ENCODE measurements at places on chromosomes 4 and X.
A peak's percentile ranks its signal among the peaks of the same experiment; 100 is the strongest.

GRCh38 chr4:3402491-3403347 is 39.0 kb upstream of the HGFAC start:
- DNase-seq, result no peak

DNA sequence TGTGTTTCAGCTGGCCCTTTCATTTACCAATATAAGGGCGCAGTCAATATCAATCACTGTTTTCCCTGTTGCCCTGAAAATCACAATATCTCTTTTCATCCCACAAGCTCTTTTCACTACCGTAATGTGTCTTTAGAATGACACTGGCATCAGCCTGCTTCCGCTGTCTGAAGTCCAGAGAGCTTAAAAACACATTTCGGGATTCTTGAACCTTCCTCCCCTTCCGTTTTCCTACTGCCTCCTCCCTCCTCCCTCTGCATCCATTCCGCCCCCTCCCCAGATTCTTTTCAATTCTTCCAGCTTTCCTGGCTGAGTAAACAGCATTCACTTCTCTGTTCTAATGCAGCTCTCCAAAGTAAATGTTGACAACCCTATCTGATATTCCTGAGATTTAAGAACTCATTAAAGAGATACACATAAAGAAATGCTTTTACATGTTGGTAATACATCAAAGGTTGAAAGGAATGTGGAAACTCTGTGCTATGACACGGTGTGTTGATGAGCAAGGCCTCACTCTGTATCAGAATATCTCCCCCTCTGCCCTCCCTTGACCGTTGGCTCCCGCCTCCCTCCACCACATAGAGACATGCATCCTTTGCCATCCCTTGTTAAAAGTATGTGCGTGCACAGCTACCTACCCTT is 83.5 kb upstream of the SPRY1 start:
- no peak for DNase-seq

DNA sequence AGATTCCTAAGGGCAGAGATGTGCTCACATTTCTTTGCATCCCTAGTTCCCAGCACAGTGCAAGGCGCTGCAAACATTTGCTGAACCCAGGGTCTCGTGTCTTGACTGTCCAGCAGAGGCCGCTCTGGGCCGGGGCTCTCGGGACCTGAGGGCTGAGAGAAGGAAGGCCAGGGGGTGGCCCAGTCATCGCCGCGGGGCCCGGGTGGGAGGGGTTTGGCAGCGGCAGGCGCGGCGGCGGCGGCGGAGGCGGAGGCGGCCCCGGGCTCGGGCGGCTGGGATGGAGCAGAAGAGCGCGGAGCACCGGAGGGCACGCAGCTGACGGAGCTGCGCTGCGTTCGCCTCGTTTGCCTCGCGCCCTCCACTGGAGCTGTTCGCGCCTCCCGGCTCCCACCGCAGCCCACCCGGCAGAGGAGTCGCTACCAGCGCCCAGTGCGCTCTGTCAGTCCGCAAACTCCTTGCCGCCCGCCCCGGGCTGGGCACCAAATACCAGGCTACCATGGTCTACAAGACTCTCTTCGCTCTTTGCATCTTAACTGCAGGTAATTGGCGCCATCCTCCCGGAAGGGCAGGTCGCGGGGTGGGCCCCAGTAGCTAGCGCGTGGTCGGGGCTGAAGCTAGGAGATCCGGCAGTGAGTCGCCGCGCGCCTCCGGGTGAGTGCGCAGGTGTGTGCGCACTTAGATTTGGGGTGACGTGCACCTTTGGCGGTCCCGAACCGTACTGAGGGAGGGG is at the start of gene PARM1:
TSS of gene PARM1 (plus strand) at position 285 of the 730 bp plus-strand sequence. CDS start at position 497, 212 bp downstream.
- DNase-seq, result no peak

DNA sequence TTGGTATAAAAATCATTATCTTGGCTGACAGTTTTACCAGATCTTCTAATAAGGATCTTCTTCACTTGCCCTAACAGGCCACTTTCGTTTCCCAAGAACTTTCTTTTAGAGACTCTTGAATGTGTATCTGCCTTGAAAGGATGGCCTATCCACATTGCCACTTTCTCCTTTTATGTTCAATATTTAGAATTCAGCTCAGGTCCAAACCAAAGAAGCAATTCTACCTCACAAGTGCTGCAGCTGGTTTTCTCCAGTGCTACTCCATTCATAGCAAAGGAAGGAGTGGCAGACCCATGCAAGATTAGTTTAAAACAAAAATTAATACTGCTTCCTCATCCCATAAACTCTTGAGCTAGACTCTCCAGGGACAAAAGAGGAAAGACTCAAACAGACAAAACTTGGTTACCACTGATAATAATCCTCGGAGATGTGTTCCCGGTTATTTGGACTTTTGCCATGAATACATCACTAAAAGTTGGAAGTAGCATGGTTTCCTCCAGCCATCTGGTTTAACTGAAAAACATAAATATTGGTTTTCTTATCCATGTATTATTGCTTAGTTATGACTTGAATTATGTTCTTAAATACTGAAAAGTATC is 401.8 kb downstream of the PABPC4L start:
- no peak for DNase-seq

DNA sequence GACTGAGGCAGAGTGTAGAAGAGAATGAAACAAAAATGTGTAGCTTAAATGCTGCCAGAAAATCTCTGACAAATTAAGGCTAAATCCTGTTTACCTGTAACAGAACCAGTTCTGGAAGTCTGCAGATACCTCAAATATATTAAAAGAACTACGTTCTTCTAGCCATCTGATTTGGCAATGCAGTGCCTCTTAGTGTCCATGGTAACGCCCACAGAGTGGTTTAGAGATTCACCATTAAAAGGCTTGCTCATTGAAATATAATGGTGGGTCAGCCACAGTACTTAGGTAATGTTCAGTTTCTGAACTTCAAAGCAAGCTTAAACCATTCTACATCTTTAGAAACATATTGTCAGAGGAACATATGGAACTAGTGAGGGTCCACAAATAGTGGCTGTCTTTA is 23.2 kb upstream of the LUZP4 start:
- DNase-seq, result no peak

DNA sequence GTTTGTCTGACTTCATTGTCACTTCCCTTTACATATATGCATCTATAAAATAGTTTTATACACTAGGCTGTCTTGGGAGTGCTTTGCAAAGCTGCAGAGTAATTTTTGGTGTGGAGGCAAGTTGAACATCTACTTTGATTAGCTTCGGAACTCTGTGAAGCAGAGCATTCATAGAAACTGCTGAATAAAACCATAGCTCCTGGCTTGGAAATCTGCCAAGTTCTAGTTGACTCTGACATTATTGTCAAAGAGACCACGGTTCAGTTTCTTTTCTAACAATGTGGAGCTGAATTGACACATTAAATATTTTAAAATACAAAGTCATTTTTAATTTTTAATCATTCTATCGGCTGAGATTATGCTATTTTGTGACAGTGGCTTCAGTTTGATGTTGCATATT is 335.0 kb downstream of the BMPR1B start:
- no peak for DNase-seq

DNA sequence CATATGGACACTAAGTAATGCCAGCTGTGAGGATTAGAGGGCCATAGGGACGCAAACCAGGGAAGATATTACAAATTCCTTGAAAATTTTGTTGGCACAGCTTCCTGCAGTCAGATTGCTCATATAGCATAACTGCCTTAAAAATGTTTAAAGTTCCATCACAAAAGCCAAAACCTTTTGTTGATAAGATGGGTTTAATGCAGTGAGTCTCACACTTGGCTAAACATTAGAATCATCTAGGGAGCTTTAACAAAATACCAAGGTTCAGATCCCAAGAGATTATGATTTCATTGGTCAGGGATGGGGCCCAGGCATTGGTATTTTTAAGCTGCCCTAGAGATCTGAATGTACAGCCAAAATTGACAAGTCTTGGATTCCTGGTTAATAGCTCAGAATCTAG is 376.5 kb upstream of the MAD2L1 start:
- DNase-seq, result no peak

DNA sequence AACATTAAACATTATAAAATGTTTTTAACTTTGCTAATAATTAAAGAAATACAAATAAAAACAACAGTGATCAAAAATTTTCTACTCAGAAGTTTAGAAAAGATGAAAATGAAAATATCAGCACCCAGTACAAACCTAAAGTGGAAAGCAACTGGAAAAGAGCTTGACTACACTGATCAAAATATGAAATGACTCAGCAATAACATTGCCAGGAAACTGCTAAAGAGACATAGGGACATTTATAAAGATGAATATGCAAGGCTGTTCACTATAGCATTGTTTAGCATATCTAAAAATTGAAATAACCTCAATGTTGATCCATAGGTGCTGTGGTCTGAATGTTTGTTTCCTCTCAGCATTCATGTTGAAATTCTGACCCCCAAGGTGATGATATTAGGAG is 88.5 kb upstream of the NOCT start:
- DNase-seq, result no peak

GRCh38 chr4:176927664-176928063 is 134.9 kb upstream of the VEGFC start:
- no peak for DNase-seq

- no peak for DNase-seq
Observed at GRCh38 chr4:88446124-88446523, 10.8 kb upstream of the HERC5 start.

DNA sequence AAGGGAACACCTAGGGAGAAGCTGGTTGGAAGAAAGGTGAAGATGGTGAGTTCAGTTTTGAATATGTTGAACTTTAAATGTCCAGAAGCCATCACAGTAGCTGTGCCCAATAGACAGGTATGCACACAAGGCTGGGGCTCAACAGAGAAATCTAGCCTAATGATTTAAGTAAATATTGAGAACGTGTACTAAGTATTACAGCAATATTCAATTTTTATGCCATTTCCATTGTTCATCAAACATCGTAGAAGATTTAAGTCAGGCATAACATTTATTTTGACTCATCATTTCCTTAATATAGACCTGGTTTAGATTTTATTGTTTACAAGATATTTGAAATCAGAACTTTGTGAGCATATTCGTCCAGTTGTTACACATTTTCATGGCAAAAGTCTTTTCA is 116.4 kb downstream of the HPGD start:
- DNase-seq, result no peak

GRCh38 chrX:113370006-113370405 is 529.4 kb upstream of the AMOT start:
- no peak for DNase-seq

- DNase-seq, result no peak
Observed at GRCh38 chr4:76758996-76759395, 138.9 kb downstream of the SOWAHB start.

- DNase-seq, result no peak
Observed at GRCh38 chrX:25016938-25017598, 1.3 kb upstream of the ARX start.

DNA sequence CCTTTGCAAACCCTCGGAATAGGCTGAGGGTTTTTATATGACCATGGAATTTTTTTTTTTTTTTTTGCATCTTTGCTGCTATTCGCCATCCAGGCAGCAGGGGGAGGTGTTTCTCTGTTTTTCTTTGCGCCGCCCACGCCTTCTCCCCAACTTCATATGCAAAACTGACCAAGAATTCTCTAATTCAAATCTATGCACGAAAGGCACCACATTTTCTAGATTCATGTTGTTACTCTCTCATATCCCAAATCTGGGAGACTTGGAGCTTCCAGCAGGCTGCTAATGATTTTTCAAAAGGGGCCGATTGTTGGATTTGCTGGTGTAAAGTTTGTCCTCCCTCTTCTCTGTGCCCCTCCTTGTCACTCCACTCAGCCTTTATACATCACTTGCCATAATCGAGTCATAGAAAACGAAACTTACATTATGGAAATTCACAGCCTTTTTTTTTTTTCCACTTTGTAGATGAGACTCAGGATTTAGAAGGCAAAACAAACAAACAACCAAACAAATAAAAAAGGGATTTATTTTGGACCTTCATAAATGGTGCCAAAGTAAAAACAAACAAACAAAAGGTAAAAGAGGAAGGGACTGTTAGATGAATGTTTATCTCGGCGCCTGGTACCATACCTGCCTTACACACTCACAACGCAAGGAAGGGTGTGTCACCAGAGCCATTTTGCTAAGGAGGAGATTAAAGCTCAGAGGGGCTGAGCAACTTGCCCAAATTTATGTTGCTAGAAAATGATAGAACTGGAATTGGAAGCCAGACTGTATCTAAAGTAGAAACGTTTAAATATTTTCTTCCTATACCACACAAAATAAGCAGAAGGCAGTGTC is 29.3 kb upstream of the BOD1L1 start:
- DNase-seq, result peak; percentile 73

GRCh38 chrX:1385253-1386223 is 6.4 kb downstream of the SLC25A6 start:
- no peak for DNase-seq

DNA sequence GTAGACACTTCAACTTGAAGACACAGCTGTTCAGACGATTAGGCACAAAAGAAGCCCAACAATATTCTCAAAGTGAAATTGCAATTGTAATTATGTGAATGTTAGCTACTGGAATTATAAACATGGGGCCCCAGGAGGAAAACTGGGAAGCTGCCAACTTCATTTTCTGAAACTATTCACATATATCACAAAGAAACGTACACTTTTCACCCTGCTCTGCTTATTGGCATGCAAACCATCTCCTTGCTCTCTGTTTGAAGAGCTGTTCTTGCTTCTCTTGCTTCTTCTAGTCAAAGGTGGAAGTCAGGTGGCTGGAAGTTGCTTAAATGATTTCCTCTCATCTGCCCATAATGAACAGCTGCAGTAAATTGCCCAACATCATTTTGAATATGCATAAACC is 320.1 kb downstream of the CFAP299 start:
- DNase-seq, result no peak

DNA sequence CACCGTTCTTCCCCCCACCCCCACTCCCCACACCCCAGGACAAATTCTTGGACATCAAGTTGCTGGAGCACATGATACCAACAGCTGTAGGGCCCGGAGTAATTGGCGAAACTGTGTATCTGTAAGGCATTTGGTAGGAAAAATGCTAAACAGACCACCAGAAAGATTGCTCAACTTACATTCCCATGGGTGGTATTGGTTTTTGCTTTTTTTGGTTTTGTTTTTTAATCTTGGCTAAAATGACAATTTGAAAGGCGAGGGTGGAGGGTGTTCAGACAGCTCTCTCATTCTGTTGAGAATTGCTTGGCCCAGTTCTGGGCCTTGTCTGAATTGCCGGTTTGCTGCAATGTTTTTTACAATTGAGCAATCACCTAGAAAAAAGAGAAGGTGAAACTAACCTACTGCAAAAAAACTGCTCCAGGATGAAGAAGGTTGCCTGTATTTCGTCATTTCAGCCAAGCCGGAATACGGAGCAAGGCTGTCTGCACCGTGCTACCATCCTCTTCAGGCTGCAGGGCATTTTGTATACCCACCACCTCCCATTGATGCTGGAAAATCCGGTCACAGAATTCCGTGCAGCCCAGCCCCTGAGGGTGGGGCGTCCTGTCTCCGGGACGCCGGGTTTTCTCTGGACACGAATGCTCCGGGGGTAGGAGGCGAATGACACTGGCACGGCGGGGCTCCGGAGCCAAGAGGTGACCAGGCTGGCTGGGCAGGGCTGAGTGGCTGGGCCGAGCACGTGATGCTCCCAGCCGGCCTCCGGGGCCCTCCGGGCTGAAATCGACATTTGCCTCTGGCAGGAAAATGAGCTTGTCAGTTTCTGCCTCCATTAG is at the start of gene CLCN4:
TSS of gene CLCN4 (plus strand) at position 777 of the 833 bp plus-strand sequence. CDS start 28,058 bp downstream, outside the sequence.
- DNase-seq, result no peak

GRCh38 chr4:123996718-123997510 is 600.3 kb downstream of the SPRY1 start:
- no peak for DNase-seq

GRCh38 chr4:53705151-53705764 is 114.0 kb upstream of the LNX1 start:
- no peak for DNase-seq

- DNase-seq, result no peak
Observed at GRCh38 chr4:12778706-12779105, 705.4 kb downstream of the RAB28 start.

Data from stimulated activated naive CD4-positive, alpha-beta T cell (primary cell).